ENCODE measurements at places on chromosomes 7 and 10.

- no peak for DNase-seq
Measured at GRCh38 chr10:123009105-123009820, 457 bp downstream of the ACADSB start.

DNA sequence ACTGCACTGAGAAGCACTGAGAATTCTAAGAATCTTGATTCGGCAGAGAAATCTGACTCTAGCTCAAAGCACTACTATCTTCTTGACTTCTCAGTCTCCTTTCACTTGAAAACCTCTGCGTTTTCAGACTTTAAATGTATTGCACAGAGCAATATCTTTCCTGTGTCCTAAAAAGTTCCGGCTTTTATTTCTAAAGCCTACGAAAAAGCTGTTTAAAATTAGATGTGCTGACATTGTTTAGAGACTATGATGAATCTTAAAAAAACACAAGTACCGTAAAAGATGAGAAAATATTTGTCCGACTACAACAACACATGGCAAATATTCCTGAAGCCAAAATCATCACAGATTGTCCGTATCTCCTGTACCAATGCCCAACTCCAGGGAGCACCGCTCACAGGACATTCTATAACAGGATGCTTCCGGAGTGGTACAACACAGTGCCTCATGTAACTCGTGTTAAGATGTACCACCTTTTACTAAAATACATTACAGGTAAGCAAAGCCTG is 136.9 kb downstream of the CUBN start:
- no peak for DNase-seq

- DNase-seq = no peak
Measured at GRCh38 chr10:33632432-33632831, 298.0 kb upstream of the NRP1 start.

DNA sequence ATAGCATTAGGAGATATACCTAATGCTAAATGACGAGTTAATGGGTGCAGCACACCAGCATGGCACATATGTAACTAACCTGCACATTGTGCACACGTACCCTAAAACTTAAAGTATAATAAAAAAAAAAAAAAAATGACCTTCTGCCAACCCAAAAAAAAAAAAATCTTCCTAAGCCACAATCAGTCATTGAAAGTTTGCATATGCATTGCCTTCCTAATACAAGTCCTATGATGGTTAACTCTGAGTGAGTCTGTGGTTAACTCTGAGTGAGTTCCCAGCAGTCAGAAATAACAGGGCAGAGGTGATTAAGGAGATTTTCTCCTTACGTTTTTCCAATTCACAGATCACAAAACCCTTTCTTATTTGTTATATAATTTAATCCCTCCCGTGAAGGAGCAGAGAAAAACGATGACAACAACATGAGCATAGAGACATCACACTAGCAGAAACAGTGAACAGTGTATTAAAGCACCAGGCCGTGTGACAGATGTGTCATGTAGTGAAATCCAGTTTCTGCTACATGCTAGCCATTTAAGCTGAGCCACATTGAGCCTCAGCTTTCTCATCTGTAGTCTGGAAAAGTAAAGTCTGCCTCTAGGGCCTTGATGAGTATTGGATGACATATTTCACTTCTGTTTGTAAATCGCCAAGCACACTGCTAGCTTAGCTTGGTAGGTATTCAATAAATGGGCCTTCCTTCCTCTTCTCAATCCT is 7.4 kb upstream of the RNF148 start:
- DNase-seq = no peak

DNA sequence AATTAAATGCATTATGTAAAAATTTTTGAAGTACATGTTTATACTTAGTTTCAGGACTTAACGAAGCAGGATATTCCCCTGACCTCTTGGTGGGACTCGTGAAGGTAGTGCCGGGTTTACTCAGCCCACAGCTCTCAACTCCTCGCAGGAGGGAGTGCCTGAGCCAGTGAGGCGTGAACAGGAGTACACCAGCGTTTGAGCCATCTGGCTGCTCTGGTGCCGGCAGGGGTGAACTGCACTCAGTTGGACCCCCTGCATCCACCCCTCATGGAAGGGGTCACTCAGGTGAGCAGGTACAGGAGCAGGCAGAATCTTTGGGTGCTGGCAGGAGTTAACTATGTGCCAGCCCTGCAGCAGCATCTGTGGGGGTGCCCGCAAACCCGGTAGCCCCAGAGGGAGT is 625.1 kb upstream of the PCDH15 start:
- DNase-seq = no peak

- no peak for DNase-seq
Measured at GRCh38 chr10:124523901-124524300, 62.3 kb downstream of the LHPP start.

GRCh38 chr7:98323597-98324322 is 42.3 kb downstream of the BRI3 start:
- no peak for DNase-seq

GRCh38 chr10:3886641-3887251 is 101.7 kb upstream of the KLF6 start:
- DNase-seq = no peak

DNA sequence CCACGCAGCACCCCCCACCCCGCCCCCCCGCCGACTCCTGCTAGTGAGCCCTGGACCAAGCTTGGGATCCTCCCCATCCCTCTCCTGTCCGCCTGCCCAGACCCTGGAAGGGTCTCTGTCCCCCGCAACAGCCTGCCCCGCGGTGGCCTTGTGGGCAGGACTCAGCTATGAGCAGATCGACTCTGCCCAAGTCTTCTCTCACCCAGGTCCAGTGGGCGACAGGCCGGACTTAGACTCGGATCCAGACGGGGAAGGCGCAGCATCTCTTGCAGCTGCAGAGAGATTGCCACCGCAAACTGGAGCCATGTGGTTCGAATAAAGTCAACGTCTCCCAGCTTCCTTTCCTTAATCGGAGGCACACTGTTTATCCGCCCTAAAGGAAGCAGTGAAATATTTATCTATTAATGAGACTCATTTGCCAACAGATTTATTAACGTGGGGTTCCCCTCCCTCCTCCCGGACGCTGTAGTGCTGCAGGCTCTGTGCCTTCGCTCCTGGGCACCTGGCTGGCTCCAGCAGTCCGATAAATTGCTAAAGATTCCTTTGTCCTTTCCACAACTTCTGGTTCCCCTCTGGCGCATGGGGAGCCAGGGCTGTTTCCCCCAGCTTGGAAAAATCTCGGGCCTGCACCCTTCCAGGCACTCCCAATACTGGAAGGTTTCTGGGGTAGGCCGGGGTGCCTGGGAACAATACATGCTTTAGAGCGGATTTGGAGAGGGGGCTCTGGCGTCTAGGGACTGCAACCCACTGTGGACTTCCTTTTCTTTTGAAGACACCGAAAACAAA is 634 bp upstream of the HOXA7 start:
- DNase-seq = no peak

DNA sequence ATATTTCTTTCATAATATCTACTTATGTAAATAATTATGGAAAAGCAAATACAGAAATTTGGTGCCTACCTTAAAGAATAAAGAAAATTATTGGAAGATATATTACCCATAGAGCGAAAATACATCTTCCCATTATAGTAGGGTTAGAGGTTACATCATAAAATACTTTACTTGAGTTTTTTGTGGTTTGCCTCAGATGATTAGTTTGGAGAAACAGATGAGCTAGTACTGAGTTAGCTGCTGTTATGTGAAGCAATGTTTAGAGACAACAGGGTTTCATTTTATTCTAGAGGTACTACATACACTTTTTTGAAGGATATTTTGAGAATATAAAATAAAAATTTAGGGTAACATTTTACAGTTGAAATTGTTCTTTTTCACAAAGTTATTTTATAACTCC is 2.9 kb upstream of the MLLT10 start:
- DNase-seq = no peak

DNA sequence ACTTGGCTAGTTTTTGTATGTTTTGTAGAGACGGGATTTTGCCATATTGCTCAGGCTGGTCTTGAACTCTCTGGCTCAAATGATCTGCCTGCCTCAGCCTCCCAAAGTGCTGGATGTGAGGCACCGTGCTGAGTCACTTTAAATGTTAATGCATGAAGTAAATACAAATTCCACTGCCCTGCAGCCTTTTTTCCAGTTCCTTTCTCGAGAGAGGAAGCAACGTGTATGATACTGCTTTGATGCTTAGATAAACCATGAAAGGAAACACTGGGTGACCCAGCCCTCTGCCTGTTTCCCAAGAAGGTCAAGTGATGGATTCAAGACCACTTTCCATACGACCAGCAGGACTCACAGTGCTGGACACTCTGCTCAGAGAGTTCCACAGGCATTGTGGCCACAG is 11.3 kb upstream of the MRPS24 start:
- DNase-seq = no peak

DNA sequence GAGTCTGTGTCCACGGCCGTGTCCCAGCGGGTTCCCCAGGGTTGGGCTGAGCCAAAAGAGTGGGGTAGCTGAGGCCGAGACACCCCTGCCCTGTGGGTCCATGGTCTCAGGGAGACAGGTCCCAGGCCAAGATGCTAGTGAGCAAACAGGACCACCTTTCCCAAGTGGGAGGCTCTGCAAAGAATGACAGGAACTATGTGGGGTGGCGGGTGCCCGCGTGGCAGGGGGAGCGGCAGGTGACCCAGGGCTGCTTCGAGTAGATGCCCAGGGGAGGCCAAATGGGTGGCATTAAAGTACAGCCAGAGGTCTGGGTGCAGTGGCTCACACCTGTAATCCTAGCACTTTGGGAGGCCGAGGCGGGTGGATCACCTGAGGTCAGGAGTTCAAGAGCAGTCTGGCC is 18.2 kb downstream of the TTYH3 start:
- no peak for DNase-seq

GRCh38 chr7:125033506-125033905 is 103.9 kb upstream of the POT1 start:
- DNase-seq = peak; percentile 2

GRCh38 chr10:3987143-3987974 is 202.3 kb upstream of the KLF6 start:
- no peak for DNase-seq

DNA sequence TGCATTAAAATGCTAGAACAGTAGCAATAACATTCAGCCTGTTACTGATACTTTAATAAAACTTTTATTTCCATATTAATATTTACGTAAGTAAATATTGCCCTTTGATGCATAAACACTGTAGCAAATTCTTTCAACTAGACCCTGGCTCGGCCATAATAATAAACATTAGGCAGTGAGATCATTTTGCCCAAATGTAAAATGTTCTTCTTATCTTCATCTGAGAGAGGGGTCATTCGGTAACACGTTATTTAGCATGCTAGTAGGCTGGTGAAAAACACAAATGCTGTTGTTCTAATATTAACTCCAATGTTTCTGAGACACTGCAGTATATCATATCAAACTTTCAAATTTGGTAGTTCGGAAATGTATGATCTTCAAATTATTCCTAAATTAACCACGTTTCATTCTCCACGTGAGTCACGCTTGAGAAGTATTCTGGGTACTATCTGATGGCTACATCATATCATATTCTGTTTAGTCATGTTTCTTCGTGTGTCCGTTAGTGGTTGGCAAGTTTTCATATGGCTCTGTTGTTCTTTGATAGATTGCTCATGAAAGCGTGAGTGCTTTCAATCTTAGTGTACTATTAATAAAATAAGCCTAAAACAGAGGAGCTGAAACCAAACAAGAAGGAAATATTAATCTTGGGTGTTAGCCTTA is 145.8 kb downstream of the NSUN6 start:
- no peak for DNase-seq

DNA sequence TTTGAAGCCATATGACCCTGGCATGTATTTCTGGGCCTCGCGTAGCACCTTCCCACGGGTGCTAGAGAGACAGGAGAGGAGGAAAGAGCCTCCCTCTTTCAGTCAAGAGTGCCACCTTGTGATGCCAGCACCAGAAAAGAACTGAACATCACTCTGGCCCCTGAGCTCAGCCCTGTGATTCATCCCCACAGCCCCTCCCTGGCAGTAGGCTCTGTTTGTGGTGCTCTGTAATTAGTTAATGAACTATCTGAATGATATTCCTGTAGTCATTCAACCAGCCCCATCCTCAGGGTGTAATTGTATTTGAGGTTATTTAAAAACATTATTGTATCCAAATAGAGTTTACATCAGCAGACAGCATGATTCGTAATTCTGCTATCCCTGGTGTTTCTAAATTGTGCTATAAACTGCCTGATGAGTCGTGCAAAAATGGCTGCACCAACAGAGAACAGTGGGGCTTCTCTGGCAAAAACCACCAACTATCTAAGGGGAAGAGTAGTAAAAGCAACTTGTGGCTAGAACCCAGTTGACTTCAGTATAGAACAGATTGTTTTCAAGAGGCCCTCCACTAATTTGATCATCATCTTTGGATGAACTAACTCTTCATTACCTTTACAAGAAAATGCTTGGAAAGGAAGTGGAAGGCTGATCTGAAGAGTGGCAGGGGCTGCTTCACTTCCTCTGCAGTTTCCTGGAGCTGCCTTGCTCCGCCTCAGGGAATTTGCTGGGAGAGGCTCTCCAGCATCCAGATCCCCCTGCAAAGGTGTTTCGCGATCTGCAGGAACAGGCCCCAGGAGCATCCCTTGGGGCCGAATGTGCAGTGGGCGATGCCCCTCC is 23.7 kb upstream of the TIAL1 start:
- no peak for DNase-seq

- no peak for DNase-seq
Measured at GRCh38 chr10:129775681-129776080, 188.4 kb downstream of the EBF3 start.

DNA sequence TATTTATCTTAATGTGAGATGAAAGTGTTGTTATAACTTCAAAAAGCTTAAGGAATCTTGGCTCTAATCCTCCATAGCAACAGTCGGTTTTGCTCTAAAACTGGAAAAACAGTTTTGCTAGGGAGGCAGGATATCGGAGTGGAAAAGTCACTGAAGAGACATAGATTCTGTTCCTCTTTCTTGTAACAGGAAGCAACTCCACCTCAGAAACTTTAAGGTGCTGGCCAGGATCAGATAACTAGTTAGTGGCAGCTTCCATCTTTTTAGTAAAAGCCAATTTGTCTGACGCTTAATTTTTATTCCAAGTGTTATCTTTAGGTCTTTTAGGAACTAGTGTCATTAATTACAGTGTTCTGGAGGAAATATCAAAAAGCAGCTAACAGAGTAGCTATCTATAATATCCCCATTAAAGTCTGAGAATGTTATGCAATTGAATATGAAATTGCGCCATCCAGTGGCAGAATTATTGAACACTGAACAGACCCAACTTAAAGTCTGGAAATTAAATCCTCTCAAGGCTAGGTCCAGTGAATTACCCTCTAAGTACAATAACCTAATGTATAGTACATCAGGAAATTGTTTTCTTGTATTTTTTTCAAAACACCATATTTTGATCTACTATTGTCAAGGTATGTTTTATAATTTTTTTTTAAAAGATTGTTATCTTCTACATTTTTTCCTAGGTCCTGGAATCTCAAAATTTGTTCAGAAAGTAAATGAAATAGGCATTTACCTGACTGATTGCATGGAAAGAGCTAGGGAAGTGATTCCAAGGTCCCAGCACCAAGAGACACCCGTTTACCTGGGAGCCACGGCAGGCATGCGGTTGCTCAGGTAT is 65.9 kb upstream of the CC2D2B start:
- DNase-seq = no peak

- DNase-seq = no peak
Measured at GRCh38 chr7:42886129-42886528, 25.7 kb downstream of the C7orf25 start.

GRCh38 chr7:43619213-43620012 is 36.5 kb downstream of the STK17A start:
- DNase-seq = no peak

Data from NCI-H2171 (cell line).